ENCODE measurements at places on chromosomes 1 and 21.

GRCh38 chr1:55067022-55067778 lies 27.9 kb downstream of the PCSK9 start:
- DNase-seq, result no peak

DNA sequence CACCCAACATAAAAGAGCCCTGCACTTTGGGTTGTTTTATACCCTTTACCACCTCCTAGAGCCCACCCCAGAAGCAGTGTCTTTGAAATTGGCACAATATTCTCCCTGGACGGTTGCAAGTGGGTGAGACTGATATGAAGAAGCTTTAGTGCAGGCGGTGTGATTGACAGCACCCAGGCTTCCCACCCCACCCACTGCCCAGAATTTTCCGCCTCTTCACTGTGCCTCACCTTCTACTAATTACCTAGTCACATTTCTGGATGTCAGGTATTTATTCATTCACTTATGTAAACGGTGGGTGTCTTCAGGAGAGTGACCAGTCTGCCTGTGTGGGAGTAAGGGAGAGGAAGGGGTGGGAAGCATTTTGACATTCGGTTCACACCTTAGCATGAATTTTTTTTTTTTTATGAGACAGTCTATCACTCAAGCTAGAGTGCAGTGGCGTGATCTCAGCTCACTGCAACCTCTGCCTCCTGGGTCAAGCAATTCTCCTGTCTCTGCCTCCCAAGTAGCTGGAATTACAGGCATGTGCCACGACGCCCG lies 1.7 kb upstream of the FAM89A start:
- no peak for DNase-seq

DNA sequence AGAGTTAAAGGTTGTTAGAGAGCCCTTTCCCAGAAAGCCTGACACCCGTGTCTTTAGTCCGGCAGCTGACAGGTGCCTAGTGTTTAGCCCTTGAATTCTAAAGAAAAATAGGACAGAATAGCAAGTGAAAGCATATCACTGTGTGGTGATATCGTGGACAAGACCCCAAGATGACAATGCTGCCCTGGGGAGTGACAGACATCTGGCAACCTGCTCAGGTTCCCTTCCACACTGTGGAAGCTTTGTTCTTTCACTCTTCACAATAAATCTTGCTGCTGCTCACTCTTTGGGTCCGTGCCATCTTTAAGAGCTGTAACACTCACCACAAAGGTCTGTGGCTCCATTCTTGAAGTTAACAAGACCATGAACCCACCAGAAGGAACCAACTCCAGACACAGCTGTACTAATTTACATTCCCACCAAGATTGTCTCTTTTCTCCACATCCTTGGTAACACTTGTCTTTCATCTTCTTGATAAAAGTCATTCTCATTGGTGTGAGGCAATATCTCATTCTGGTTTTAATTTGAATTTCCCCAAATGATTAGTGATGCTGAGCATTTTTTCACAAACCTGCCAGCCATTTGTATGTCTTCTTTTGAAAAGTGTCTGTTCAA lies 107.6 kb upstream of the SGIP1 start:
- no peak for DNase-seq

- no peak for DNase-seq
Measured at GRCh38 chr1:81230983-81231728, 569.6 kb upstream of the ADGRL2 start.

DNA sequence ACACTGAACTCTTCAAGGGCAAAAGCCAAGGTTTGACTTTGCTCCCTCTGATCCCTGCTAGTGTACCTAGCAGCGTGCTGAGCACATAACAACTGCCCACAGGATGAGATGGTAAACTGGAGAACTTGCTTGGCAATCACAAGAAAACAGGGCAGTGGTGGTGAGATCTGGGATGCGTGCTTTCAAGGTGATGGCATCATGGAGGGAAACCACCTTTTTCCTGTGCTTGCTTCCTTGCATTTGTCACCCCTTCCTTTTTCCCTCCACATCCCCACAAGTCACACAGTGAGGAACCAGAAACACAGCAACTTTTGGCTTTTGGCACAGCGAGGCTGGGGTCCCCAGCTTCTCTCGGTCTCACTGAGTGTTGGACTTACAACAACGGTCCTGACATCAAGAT lies 31.4 kb upstream of the BECN2 start:
- no peak for DNase-seq

DNA sequence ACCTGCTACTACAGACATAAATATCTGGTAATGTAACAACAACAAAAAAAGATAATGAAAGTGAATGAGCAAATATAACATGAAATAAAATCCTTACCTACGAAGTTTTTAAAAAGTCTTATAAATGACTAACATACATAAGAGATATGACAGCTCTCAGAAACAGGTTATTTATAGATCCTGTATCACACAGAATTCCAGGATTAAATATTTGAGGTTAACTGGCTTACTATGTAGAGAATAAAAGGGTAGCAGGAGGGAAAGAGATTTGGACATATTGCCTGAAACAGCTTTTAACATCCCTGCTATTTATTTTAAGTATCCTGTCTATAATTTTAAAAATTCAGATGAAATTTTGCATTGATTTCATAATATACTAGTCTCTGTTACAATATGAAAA lies 16.3 kb downstream of the MYSM1 start:
- no peak for DNase-seq

DNA sequence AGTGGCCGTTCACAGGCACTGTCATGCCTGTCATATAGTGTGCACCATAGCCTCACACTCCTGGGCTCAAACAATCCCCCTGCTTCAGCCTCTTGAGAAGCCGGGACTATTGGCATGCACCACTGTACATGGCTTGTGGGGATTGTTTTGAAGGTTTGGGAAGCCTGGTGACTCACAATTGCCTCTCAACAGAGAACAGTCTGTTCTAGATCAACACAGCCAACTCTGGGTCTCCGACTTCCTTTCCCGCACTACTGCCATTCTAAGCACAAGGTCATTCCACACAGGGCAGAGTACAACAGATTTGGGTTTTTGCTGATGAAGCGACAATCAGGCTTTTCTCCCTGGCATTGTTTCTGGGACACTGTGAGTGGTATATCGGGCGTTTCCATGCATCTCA lies 15.5 kb upstream of the AHCTF1 start:
- no peak for DNase-seq

DNA sequence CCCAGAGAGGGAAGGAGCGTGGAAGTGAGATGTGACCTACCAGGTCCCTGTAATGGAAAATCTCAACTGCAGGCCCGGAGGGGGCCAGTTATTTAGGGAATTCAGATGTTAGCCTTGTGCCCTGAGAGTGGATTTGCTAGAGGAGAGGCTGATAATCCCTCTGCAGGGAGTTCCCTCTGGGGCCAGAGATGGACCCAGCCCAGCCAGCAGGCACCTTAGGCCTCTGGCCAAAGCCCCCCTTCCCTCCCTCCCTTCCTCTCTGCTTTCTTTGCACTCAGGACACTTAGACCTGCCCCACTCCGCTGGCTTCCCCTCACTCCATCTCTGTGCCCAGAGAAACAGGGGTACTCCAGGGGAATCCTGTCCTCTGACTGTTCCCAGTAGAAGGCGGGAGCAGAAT lies 1.5 kb upstream of the ATP1A2 start:
- no peak for DNase-seq

- no peak for DNase-seq
Measured at GRCh38 chr1:236165238-236165981, 23.1 kb downstream of the GPR137B start.

Data from iPS DF 19.7 (cell line).